ENCODE measurements at places on chromosomes 3 and 15.

- no peak for DNase-seq
Measured at GRCh38 chr3:61073566-61074165, 177.6 kb downstream of the FHIT start.

GRCh38 chr3:96863129-96863740 is 48.8 kb downstream of the EPHA6 start:
- DNase-seq, result no peak

DNA sequence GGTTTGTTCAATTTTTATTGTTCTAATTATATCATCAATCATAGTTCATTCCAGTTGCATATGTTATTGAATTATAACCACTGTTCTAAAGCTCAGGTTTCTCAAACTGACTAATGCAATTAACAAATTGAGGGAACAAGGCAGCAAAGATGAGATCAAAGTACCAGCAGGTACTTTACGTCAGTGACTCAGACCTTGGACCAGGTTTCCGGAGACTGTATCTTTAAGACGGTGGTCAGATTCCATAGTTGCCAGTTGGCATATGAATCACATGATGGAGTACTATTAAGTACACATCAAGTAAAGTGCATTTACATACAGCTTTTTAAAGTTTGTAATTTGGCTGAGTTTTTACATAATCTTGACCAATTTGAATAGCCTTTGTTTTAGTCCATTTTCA is 583.6 kb upstream of the ROBO2 start:
- no peak for DNase-seq

DNA sequence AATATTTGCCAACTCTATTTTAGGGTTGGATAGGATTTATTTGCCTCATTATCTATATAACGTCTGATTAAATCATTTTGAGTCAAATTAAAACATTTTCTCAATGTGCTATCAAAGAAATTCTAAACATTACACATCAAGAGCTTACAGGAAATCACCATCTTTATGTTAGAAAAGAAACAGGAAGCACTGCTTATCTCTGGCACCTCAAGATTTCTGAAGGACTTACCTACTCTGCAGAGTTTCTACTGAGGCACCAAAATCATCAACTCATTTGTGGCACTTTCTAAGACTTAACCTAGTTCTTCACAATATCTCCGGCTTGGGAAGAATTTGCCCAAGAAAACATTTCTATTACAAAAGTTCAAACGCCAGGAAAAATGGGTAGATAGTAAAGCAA is 181.3 kb upstream of the EOMES start:
- DNase-seq, result no peak

DNA sequence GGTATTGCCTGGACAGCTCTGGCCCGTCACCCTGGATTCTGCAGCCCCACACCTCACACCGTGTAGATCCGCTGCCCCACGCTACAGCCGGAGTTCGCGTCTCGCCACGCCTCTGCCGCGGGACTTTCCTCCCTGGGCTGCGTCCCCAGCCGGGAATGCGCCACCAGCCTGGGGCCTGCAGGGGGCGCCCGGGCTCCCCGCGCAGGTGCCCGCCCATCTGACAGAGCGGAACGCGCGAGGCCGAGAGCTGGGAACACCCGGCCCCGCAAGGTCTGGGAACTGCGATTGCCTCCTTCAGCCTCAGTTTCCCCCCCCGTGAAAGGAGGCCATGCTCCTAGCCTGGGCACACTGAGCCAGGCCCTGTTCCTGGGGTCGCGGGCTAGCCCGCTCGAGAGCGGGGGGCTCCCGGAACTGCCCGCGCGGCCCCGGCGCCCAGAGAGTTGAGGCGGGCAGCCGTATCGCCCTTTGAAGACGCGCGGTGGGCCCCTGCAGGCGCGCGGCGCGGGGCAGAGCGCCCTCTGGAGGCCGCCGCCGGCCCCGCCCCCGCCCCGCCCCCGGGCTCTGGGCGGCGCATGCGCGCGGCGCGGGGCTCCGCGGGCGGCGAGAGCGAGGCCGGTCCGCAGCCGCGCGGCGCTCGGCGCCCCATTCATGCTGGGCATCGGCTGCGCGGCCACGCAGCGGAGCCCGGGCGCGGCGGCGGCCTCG is at the start of gene PLXNA1:
TSS of gene PLXNA1 (plus strand) at position 645 of the 705 bp plus-strand sequence. CDS start 5,479 bp downstream, outside the sequence.
- DNase-seq, result peak; percentile 83

GRCh38 chr3:20225769-20226168 is 39.8 kb upstream of the SGO1 start:
- no peak for DNase-seq

DNA sequence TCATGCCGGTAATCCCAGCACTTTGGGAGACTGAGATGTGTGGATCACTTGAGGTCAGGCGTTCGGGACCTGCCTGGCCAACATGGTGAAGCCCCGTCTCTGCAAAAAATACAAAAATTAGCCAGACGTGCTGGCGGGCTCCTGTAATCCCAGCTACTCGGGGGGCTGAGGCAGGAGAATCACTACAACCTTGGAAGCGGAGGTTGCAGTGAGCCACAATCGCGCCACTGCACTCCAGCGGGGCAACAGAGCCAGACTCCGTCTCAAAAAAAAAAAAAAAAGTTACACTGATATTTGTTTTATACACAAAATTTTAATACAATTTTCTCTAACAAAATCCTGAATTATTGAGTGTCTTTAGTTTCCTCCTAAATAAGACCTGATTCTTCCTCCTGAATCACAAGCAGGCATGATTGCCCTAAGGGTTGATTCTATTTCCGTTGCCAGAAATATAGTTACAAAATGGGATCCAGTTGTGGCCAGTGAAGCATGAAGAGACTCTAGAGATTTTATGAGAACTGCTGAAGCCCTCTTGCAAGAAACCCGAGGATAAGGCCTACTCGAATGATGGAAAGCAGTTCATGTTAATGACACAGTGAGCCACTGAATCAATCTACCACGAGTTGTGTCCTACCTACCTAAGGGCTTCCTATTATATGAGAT is 9.6 kb upstream of the SMARCC1 start:
- DNase-seq, result no peak

DNA sequence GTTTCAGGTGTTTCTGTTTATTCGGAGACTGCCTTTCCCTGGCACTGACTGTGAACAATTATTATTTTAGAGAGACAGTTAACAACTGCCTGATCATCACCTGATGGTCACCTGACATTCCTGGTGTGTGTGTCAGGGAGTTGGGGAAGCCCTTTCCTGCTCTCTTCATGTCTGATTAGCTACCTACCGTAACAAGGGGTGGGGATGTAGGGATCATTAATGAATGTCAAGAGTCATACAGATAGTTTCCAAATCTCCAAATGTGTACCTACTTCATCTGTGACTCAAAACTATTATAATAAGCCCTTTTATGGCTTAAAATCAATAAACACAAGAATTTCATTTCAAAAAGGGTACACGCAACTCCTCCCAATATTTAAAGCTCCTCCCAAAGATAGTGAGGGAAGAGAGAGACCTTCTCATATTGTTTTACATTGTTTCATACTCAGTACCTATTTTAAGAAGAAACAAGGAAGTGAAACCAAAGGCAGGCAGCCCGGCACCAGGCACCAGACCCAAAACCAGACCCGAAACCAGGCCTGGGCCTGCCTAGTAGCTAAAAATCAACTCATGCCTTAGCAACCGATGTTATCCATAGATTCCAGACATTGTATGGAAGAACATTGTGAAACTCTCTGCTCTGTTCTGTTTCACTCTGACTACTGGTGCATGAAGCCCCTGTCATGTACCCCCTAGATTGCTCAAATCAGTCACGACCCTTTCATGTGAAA is 844.9 kb upstream of the ALCAM start:
- DNase-seq, result no peak

GRCh38 chr3:195137638-195138588 is 133.0 kb downstream of the XXYLT1 start:
- no peak for DNase-seq

DNA sequence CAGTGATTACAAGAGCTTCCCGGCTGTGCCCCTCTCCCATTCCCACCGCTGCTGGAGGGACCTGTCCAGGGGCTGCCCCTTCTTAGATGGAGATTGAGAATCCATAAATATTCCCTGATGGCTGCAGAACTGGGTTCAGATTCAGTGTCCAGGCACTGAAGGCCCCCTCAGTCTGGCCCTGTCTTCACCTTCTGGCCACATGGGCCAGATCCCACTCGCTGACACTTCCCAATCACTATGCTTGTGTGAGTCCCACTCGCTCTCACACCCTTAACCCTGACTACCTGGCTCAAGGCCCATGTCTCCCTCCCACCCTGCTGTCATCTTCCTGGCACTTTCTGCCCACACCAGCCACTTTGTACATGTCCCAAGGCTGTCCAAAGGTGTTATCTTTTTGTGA is 15.5 kb upstream of the MRPS22 start:
- DNase-seq, result no peak

DNA sequence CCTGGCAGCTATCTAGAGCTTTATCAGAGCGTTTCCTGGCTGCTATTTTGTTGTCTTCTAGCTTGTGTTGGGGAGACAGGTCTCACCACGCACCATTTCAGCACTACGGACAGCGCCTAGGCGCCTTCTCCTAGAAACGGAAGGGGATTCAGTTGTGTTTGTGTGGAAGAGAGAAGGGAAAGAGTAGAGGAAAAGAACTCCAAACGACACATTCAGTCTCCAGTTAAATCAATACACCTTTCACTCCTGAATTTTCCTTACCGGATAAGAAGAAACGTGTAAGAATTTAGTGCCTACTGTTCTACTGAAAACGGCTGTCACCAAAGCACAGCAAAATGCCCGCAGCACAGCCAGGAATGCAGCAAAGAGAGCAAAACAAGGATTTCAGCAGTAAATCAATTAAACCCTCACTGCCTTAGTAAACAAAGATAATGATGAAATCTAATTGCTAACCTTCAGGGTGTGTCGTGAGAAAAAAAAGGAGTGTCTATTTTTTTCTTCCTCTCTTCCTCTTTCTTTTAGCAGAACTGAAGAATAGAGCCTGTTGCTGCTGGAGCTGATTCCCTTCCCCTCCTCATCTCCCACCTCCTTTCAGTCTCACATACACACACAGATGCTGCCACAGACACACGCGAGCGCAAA is 412 bp upstream of the CTXN2 start:
- DNase-seq, result no peak

GRCh38 chr3:14256561-14257342 is 78.1 kb downstream of the LSM3 start:
- DNase-seq, result no peak

DNA sequence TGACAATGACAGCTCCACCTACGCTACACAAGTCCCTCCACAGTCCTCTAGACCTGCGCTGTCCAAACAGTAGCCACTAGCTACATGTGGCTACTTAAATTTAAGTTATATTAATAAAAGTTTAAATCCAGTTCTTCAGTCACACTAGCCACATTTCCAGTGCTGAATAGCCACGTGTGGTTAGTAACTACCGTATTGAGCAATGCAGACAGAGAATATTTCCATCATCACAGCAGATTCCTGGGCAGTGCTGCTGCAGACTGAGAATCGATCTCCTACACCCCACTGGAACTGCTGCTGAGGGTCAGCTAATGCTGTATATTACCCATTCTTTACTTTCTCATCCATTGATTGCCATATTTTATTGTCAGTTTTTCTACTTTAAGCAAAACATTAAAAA is 40.9 kb downstream of the HDC start:
- no peak for DNase-seq

GRCh38 chr3:125141596-125142419 is 70.7 kb downstream of the SLC12A8 start:
- peak; percentile 36 for DNase-seq

GRCh38 chr15:75531041-75531450 is 48.1 kb downstream of the PTPN9 start:
- DNase-seq, result no peak

DNA sequence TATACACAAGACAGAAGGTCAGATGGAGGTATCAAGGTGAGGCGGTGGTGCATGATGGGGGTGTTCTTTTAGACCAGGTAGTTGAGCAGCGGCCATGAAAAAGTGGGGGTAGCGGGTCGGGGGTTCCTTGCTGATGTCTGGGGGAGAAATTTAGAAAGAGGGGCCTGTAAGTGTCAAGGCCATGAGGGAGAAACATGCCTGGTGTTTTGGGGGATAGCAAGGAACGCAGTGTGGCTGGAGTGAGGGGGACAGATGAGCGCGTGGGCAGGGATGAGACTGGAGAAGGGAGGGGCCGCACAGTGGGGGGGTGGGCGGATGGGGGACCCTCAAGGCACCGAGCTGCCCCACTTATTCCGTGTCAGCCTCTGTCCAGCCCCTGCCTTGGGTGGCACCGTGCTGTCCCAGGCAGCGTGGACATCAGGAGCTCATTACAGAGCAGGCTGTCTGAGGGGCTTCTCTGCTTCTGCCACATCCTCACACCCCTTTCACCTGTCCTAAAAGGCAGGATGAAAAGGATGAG is 143.3 kb downstream of the SMAD6 start:
- DNase-seq, result no peak

DNA sequence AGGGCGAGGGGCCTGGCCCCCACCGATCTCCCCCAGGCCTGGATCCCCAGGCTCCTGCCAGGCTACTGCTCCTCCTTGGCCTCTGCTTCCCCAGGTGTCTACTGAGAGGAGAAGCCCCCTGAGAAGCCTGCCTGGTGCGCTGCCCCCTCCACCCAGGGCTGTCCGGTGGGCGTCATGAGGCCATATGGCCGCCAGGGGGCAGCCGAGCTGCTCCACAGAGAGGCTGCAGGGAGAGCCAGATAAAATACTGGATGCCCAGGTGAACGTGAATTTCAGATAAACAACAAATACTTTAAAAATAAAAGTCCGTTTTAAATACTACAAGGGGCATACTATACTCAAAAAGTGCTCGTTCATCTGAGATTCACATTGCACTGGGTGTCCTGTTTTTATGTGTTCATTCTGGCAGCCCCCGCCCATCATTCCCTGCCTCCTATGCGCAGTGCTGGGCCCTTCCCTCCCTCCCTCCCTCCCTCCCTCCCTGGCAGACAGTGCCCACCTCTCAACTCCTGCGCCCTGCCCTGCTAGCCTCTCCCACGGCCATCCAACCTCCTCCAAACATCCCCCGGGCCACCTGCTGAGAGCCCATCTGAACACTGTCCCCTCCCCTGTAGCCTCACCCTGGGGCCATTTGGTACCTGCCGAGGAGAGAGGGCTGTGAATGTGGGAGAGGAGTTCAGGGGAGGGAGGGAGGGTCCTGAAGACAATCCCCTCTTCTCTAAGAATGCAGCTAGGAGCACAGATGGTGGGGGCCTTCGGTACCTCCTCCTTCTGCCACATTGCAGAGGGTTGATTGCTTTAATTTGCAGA is 29.6 kb downstream of the PSTPIP1 start:
- peak; percentile 53 for DNase-seq

- DNase-seq, result no peak
Measured at GRCh38 chr15:39083213-39083612, 497.7 kb upstream of the THBS1 start.

- no peak for DNase-seq
Measured at GRCh38 chr15:50067254-50067653, 51.8 kb downstream of the ATP8B4 start.

Data from activated CD4-positive, alpha-beta T cell treated with anti-CD3 and anti-CD28 coated beads, Interleukin-2, amount 50 U/mL, for 24 hours (primary cell).